Stimulated activated CD4-positive, alpha-beta T cell treated with anti-CD3 and anti-CD28 coated beads, TNF-alpha, amount 100 ng/mL, for 4 hours (primary cell): ENCODE measurements at places on chromosomes 11 and 22.

GRCh38 chr11:44939673-44940395 is 10.8 kb downstream of the TP53I11 start:
- no peak for DNase-seq

GRCh38 chr22:39135092-39135896 is 17.2 kb downstream of the CBX7 start:
- no peak for DNase-seq

DNA sequence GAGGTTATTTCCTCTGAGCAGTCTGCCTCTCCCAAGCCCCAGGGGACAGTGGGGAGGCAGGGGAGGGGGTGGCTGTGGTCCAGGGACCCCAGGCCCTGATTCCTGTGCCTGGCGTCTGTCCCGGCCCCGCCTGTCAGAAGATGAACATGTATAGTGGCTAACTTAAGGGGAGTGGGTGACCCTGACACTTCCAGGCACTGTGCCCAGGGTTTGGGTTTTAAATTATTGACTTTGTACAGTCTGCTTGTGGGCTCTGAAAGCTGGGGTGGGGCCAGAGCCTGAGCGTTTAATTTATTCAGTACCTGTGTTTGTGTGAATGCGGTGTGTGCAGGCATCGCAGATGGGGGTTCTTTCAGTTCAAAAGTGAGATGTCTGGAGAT is 3.1 kb downstream of the PIM3 start:
- no peak for DNase-seq

GRCh38 chr11:67153971-67154370 is 34.9 kb downstream of the KDM2A start:
- no peak for DNase-seq

GRCh38 chr22:43442386-43443151 is 30.8 kb downstream of the MPPED1 start:
- DNase-seq, result no peak

DNA sequence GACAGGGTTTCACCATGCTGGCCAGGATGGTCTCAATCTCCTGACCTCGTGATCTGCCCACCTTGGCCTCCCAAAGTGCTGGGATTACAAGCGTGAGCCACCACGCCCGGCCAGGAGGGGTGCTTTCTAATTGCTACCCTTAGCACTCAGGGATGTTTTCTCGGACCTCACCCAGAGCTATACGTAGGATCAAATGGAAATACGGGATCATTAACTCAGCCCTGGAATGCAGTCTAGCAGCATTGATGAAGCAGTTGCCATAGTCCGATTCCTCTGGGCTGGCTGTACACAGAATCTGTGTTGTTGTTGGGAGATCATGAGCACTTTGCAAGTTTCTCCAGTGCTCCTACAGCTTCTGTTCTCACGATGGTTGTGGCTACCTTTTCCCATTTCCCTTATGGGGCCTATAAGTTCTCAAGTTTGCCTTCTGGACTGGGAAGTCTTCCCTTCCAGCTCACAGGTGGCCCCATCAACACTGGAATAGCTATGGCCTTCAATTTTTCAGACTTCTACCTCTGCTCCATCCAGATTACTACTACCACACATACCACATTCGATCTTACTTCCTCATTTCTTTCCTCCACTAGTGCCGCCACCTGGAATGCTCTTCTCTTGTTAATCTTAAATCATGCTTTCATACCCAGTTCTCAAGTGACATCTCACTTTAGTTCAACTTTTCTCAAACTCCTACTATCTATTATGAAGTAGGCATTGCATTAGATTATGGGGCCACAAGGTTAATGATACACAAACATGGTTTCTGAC is 16.1 kb upstream of the PCF11 start:
- DNase-seq, result no peak

- DNase-seq, result no peak
Observed at GRCh38 chr22:43301866-43302265, 41.3 kb downstream of the SCUBE1 start.

DNA sequence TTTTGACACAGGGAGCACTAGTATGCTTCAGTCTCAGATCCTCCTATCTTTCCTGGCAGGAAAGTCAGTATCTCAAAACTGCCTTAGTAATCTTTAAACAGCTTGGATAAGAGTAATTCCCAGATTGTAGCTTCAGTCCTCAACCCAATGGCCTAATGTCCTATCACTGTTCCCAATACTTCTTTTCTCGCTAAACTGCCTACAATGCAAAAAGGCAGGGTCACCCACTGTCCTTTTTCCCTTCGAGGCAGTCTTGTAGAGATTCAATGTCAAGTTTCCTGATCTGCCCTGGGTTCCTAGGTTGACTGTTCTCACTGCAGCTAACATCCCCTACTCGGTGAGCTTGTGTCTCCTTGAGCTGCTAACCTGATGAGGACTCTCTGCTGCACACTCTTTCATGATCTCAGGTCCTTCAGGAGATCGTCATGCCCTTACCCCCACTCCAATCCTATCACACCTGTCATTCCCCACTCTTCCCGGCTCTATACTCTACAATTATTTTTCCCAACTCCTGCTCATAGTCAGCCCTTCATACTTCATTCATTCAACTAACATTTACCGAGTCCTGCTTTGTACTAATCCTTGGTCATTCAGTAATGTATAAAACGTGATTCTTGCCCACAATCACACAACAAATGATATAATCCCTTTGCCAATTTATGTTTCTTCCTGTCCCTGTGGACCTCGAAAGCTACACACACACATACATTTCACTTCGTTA is 904 bp downstream of the C2CD3 start:
- no peak for DNase-seq

DNA sequence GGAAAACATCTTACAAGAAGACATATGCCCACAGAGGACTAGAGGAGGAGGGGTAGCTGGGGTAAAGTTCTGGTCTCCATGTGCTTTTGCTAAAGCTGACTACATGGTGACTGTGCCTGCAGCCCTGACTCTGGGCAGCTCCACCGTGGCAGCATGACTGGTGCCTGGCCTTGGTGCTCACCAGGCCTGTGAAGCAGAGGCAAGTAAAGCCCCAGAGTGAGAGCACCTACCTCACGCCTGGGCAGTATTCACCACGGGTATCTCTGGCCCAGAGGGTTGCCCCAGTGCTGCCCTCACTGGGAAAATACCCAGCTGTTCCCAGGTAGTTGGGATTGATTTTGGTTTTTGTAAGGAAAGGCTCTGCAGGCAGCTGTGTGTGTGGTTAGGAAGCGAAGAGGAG is 78.3 kb downstream of the CTTN start:
- no peak for DNase-seq

- DNase-seq, result no peak
Observed at GRCh38 chr11:5983443-5983842, 3.3 kb downstream of the OR52L1 start.

DNA sequence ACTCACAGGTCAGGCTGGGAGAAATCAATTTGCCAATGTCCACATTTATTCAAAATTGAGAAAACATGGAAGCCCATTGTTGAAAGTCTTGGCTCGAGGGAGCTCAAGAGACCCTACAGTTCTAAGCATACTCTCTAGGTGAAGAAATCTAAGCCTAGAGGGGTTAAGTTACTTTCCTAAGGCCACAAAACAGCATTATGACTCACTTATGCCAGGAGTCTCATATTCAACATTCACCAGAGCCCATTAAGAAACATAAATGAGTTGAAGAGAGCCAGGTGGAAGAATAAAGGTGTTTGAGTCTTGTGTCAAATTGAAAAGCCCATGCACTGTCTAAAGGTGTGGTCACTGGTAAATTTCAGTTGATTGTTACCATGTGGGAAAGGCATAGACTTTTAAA is 108.1 kb downstream of the INSC start:
- DNase-seq, result no peak

- no peak for DNase-seq
Observed at GRCh38 chr22:41989246-41989645, 9.3 kb upstream of the WBP2NL start.

DNA sequence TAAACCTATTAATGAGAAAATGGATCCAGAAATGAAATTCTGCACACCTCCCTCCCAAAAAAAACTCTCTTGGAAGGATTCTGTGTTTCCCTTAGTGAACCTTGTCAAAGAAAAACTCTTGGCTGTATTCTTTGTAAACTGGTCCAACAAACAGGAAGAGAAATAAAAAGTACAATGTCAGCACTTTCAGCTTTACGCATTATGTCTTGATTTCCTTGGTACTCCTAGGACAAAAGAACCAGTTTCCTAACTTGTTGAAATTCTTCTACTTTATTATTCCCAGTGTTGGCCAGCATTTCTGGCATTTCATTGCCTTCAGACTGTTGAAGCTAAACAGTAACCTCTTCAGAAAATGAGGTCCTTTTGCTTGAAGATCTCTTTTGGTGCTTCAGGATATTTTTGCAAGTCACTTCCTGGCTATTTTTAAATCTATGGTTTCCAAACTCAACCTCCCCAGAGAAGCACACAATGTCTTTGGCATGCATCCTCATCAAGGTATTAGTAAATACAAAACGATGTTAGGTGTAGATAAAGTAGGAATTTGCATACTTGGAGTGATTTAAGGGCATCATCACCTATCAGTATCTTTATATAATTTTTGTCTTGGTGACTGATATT is 342.7 kb downstream of the AASDHPPT start:
- no peak for DNase-seq

DNA sequence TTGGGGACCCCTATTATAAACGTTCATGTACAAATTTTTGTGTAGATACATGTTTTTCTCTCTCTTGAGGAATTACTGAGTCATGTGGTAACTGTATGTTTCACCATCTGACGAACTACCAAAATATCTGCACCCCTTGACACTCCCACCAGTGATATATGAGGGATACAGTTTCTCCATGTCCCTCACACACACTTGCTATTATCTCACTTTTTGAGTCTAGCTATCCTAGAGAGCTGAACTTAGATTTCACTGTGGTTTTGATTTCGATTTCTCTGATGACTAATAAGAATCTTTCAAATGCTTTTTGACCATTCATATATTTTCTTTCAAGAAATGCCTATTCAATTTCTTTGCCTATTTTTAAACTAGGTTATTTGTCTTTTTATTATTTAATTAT is 200.2 kb downstream of the PGR start:
- no peak for DNase-seq

- DNase-seq, result no peak
Observed at GRCh38 chr22:43363315-43364168, 20.4 kb upstream of the SCUBE1 start.

GRCh38 chr22:36110306-36110881 is 50.2 kb downstream of the APOL3 start:
- DNase-seq, result no peak

- no peak for DNase-seq
Observed at GRCh38 chr11:36463781-36464180, 46.3 kb downstream of the TRAF6 start.

- no peak for DNase-seq
Observed at GRCh38 chr11:27443227-27443626, 29.4 kb downstream of the LGR4 start.

DNA sequence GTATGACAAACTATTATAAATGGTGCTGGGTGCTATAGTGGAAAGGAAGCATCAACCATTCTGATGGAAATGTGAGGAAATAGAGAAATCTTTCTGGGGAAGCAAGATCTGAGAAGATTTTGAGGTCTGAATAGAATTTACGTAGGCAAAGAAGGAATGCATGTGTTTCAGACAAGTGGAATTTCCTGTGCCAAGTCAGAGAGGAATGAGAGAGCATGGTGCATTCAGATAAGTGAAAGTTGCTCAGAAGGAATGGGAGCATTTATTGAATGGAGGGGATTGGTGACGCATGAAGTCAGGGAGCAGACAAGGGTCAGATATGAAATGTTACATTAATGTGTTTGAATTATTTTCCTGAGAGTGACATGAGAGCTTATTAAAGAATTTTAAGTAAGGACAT is 725.5 kb downstream of the METTL15 start:
- no peak for DNase-seq

DNA sequence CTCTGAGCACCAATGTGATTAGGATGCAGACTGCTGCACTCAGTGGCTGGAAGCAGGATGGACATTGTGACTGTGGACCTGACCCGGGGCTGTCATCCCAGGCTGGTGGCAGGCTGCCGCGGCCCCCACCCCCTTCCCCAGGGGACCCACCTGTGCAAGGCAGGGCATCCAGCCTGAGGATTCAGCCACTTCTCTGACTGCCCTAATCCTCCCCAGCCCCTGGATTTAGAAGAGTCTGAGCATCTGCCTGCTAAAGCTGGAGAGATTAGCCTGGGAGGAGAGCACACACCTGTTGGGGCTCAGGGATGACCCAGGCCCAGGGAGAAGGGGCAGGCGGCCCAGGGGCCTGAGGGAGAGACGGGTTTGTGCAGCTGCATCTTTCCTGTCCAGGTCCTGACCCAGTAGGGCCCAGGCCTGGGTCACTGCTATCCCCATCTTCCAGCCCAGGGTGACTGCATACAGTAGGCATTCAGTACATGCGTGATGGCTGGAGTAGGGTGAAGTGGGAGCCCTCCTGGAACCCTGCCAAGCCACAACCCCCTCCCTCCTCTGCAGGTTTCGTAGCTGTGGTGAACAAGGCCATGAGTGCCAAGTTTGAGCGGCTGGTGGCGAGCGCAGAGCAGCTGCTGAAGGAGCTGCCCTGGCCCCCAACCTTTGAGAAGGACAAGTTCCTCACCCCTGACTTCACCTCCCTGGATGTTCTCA is 12.1 kb downstream of the DPP3 start:
- no peak for DNase-seq

DNA sequence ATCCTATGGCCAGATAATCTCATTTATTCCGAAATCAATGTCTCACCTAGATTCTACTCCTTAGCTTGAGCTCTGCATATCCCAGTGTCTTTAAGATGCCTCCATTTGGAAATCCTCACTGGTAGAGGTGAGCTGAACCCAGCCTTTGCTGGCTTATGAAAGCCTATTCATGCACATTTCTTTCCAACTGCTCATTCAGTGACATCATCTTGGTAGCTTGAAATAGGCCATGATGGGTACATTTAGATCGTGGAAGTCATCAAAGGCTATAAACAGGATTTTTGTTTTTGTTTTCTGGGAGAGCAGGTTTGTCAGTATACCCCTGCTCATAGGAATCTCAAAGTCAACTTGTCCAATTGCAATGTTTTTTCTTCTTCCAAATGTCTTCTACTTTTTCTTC is 6.0 kb downstream of the NXPE1 start:
- no peak for DNase-seq
